ENCODE measurements at places on chromosomes 1 and 21.

DNA sequence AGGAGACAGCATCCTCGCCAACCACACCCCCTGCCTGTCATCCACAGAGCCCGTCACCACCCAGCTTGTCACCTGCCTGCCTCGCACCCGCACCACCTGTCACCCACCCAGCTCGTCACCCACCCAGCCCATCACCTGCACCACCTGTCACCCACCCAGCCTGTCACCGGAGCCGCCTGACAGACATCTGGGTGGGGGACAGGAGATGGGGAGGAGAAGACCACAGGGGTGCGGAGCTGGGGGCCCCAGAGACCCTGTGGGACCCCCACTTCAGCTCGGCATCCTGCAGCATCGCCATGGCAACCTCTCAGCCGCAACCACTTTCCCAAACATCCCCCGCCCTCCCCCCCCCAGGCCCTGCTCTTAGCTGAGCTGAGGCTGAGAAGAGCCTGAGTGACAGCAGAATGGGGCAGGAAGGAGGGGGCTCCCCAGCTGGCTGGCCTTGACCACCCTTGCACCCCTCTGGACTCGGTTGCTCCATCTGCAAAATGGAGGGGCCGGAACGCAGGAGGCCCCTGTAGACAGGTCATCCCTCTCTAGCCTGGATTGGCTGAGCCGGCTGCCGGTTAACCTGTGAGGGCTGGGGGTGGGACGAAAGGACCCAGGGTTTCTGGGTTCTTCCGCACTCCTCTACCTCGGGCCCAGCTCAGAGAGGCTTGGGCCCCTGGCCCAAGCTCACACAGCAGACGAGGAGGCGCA lies 11.6 kb downstream of the AHDC1 start:
- no peak for DNase-seq

GRCh38 chr1:44812822-44813543 lies 4.7 kb downstream of the BTBD19 start:
- no peak for DNase-seq

DNA sequence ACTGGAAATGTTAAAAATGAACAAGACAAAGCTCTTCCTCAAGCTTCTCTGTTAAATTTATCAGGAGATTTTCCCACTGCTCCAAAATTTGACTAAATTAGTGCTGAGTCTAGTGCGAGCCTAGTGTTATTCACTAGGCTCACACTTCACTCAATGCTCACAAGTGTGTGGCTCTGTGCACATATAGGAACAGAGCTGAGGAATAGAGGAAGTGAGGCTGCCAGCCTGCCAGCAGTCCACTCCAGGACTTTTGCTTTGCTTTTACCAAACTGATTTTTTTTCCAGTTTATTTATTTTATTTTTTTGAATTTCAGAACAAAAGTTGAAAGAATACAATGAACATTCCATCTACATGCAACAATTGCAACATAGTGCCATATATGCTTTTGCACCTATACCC lies 87.2 kb downstream of the VAV3 start:
- no peak for DNase-seq

DNA sequence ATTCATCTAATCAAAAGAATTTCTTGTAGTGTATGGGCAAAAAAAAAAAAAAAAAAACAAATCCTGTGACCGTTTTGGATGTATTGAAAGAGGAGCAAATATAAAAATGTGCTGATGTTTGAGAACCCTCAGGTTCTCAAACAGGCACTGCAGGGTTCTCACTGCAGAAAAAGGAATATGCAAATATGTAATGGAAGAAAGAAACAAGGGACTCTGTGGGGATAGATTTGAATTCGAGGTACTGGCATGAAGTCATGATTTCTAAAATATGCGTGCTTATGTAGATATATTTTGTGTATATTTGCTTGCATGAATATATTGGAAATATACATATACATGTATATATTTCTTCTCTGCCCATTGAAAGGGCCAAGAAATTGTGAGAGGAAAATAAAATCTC lies 365.0 kb upstream of the RUNX1 start:
- no peak for DNase-seq

DNA sequence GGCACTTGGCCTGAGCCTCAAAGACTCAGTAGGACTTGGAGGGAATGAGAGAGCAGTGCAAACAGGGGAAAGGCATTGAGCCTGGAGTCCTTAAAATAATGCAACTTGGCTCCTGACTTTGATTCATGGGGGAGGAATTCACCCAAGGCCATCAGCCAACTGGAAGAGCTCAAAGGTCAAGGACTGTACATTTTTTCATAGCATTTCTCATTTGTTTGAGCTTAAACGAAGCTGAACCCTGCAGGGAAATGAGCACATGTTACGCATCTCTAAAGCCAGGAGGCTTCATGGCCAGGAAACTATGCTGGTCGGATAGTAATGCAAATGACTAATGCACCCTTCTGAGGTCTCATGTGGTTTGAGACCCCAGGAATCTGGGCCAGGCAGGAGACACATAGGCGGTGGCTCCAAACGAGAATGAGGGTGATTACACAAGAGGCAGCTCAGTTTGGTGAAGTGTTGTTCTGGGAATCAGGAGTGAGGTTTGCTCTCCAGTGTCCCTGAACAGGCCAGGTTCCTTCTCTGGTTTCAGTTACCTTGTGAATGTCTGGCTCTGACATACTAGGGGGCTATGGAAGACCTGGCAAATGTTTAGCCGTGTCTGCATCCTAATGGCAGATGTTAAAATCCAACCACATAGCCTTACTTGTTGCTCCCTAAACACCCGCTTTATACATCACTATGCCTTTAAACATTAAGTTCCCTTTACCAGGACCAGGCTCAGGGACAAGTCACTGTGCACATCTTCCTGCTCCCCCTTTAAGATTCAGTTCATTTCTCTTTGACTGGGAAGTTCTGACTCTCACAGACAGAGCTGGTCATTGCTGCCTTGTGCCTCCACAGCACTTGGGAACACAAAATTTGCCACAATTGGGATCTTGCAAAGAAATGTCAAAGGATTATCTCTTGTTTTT lies 503.9 kb upstream of the USP24 start:
- DNase-seq: no peak

- DNase-seq: no peak
Observed at GRCh38 chr1:25657121-25657882, 40.7 kb downstream of the MAN1C1 start.

DNA sequence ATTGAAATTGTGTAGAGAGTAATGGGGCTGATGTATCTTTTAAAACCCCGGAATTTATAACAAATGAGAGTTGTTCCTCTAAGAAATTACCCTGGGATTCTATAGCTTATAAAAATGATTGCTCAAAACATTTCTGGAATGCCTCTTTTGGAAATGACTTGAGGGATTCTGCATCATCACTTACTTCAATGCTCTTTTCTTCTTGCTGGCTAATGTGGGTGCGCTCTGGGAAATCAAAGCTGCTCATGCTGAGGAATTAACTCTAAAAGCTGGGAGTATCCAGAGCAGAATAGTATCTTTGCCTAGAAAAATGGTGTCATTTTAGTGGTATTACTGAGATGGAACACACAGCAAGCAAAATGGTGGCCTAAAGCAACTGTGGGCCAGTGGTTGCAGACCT lies 23.0 kb upstream of the TBX15 start:
- no peak for DNase-seq
